MCF 10A (cell line): ENCODE measurements at places on chromosomes 11 and 22. TPM values are rescaled to one million over a fixed set of nuclear protein-coding genes. Genes with fewer than 3 reads are reported as not detected.

- peak overlapping the region; percentile 79 for H3K27ac ChIP-seq
- H3K36me3 ChIP-seq = peaks cover 33% of the 10 kb centered on the region
- H3K4me1 ChIP-seq = peaks cover 32% of the 10 kb centered on the region
- H3K4me3 ChIP-seq = peak overlapping the region; percentile 92
Measured at GRCh38 chr22:20080776-20081654, 974 bp downstream of the DGCR8 start.

GRCh38 chr22:17368554-17369438, 464 bp upstream of the CECR2 start:
- no peak overlapping the region for H3K27ac ChIP-seq
- H3K36me3 ChIP-seq = no peaks in the 10 kb centered on the region
- no peak overlapping the region for H3K4me3 ChIP-seq
- DNase-seq = no peak
- H3K4me1 ChIP-seq = peaks cover 5% of the 10 kb centered on the region

DNA sequence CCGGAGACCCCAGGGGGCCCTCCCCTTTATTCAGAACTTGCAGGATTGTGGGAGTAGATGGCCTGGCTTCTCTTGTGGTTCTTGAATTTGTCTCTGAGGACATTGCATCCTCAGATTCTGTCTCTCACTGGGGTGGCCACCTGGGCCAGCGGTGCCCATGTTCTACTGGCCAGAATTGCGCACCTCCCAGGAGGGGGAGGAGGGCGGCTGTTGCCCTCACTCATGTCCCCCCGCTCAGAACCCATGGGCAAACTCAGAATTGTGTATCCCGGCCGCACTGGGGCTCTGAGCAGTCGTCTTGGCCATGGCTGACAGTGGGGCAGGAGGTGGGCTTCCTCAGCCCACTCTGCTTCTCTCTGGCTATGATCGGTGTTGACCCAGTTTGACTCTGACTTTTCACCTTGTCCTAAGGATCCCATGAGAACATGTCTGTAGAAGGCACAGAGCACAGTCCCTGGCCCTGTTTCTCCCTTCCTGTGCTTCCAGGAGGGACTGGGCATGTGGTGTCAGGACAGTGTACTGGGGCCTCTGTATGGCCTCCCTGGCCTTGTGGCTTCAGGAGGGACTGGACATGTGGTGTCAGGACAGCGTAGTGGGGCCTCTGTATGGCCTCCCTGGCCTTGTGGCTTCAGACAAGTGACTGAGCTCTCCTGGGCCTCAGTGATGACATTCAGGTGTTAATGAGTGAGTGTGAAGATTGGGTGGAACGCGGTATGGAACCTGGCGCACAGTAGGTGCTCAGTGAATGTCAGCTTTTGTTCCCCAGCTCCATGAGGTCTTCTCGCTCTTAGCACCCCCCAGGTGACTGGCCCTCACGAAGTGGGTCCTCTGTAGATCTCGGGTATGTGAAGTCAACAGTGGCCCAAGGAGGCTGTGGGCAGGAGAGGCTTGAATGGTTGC, 99.3 kb downstream of the TBC1D22A start:
- H3K4me1 ChIP-seq = peaks cover 10% of the 10 kb centered on the region
- H3K4me3 ChIP-seq = no peak overlapping the region
- H3K27ac ChIP-seq = no peak overlapping the region
- no peaks in the 10 kb centered on the region for H3K27me3 ChIP-seq
- no peak for DNase-seq

DNA sequence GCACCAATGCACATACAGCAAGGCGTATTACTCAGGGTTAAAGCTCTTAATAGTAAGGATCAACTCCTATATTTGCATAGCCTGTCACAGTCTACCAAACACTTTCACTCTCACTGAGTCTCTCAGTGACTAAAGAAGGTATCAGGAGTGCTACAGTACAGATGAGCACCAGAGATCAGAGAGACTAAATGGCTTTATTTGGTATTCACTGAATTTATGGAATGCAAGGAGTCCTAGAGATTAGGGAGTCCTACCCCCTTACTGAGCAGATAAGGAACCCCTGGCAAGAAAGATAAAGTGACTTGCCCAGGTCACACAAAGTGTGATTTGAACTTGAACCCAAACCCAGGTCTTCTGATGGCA, 396.4 kb upstream of the CCDC90B start:
- H3K27ac ChIP-seq = no peak overlapping the region
- H3K27me3 ChIP-seq = peaks cover 88% of the 10 kb centered on the region
- no peaks in the 10 kb centered on the region for H3K4me1 ChIP-seq
- no peaks in the 10 kb centered on the region for H3K36me3 ChIP-seq

GRCh38 chr22:48125416-48125815, 1363.0 kb downstream of the TBC1D22A start:
- no peak for DNase-seq
- no peak overlapping the region for H3K27ac ChIP-seq
- H3K36me3 ChIP-seq = no peaks in the 10 kb centered on the region
- no peaks in the 10 kb centered on the region for H3K27me3 ChIP-seq

DNA sequence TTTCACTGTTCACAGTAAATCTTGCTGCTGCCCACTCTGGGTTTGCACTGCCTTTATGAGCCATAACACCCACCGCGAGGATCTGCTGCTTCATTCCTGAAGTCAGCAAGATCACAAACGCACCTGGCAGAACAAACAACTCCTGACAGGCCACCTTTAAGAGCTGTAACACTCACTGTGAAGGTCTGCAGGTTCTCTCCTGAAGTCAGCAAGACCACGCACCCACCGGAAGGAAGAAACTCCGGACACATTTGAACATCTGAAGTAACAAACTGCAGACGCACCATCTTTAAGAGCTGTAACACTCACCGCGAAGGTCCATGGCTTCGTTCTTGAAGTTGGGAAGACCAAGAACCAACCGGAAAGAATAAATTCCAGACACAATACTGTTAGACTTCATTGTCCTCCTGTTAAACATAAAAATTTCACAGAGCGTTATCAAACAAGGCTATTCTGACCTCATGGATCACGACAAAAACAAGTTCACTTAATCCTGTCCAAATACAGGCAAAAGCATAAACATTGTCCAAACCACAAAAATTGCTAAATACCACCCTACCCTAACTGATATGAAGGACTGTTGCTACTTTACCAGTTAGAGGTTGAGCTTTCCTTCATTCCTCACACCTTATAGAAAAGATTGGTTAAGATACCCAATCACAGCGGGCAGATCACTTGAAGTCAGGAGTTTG, 3.0 kb upstream of the CCDC117 start:
- H3K27me3 ChIP-seq = no peaks in the 10 kb centered on the region
- peaks cover 21% of the 10 kb centered on the region for H3K36me3 ChIP-seq
- DNase-seq = no peak
- H3K4me1 ChIP-seq = peaks cover 7% of the 10 kb centered on the region
- no peak overlapping the region for H3K4me3 ChIP-seq
- H3K27ac ChIP-seq = no peak overlapping the region

DNA sequence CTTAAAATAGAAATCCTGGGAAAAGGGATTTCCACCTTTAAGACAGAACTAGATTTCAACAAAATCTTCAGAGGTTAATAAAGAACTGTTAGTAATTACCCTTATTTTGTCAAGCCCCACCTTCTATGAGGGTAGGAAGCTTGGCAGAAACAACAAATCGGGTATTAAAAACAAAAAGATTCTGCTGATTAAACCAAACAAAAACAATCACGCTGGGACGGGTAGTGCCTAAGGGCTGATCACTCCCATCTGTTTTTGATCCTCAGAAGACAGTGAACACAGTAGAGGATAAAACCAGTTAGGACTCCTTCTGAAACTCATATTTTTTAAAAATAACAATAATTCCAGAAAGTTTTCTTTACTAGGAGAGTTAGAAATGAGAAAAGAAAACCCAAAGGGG, 441.3 kb upstream of the API5 start:
- no peak overlapping the region for H3K4me3 ChIP-seq
- no peak overlapping the region for H3K27ac ChIP-seq
- no peaks in the 10 kb centered on the region for H3K27me3 ChIP-seq
- H3K4me1 ChIP-seq = peaks cover 5% of the 10 kb centered on the region

DNA sequence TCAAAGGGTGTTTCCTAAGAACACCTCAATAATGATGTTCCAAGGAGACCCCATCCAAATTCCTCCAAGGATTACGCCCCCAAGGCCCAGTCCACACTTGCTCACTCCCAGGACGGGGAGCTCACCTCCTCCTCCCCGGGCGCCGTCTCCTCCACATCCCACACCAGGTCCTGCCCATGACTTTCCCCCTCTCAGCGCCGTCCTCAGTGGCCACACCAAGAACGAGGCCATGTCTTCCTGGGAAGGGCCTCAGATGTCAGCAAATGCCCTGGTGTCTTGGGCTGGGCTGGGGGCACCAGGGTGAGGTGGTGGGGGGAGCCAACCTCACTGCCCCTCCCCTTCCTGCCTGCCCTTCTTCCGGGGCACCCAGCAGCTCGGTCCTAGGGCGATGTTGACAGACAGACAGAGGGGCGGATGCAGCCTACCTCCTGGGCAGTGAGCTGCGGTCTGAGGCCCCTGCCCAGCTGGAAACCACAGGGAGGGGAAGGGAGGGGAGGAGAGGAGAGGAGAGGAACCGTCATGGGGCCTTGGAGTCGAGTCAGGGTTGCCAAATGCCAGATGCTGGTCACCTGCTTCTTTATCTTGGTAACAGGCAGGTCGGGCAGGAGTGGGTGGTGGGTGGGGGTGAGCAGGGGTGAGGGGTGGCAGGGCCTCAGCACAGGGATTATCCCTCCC, at the start of the genes C11orf21 and TSPAN32:
TSS of gene C11orf21 (minus strand) at position 288 of the 675 bp plus-strand sequence. CDS start at position 178, 110 bp downstream.
TSS of gene TSPAN32 (plus strand) at position 383 of the 675 bp plus-strand sequence. CDS start at position 520, 137 bp downstream.
- peaks cover 7% of the 10 kb centered on the region for H3K4me1 ChIP-seq
- H3K27me3 ChIP-seq = no peaks in the 10 kb centered on the region
- H3K4me3 ChIP-seq = no peak within 1 kb of the TSS

Gene BARX2
- not detected in 2 replicates for total RNA-seq

DNA sequence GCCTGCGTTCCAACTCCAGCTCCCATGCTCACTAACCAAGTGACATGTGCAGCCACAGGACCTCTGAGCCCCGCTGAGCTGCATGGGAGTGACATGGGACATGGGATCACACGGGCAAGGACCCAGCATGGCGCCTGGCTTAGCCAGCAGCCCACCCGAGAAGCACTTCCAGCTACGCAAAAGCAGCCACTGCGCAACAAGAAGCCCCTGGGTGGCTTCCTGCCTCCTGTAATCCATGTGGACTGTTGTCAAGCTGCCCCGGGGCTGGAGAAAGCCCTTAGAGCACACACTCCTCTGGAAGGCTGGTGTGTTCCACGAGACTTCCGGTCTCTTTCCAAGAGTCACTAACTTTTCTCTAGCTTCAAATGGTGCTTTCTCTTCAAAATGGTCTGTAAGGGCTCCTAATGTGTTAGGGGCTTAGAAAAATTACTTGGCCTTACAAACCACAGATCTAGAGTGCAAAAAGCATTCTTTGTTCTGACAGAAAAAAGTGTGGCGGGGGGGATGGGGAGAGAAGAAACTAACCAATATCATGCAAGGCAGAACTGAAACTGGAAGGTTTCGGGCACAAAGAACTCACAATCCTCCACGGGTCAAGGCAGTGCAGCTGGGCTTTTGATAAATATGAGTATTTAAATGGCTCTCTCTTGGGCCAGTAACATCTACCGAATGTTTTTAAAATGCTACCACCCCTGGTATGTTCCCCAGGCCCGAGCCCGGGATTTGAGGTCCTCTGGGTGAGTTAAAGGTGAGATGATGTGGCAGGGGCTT, 5.5 kb downstream of the C11orf24 start:
- peaks cover 30% of the 10 kb centered on the region for H3K36me3 ChIP-seq
- H3K27me3 ChIP-seq = no peaks in the 10 kb centered on the region
- no peak overlapping the region for H3K27ac ChIP-seq

DNA sequence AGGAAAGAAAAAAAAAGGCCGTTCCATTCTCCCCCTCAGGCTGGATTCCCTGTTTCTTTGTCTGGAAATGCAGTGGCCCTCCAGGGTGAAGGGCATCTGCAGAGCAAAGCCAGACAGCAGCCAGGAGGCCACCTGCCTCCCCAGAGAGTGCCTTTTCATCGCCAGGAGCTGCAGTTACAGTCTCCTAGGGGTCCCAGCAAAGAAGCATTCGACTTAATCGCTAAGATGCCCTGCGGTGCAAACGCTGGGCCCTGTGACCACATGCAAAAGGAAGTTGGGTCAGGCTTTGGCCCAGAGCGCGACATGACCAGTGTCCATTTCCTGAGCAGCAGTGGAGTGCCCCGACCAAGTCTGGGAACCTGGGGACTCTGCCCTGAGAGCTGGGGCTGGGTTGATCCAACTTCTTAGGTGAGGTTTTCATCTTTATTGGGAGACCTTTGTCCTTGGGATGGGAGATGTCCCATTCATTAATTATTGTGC, 304.6 kb downstream of the OPCML start:
- no peak overlapping the region for H3K27ac ChIP-seq
- H3K36me3 ChIP-seq = no peaks in the 10 kb centered on the region
- no peaks in the 10 kb centered on the region for H3K27me3 ChIP-seq

Gene LIF
- 9.5 and 19.3 TPM in 2 replicates for total RNA-seq

DNA sequence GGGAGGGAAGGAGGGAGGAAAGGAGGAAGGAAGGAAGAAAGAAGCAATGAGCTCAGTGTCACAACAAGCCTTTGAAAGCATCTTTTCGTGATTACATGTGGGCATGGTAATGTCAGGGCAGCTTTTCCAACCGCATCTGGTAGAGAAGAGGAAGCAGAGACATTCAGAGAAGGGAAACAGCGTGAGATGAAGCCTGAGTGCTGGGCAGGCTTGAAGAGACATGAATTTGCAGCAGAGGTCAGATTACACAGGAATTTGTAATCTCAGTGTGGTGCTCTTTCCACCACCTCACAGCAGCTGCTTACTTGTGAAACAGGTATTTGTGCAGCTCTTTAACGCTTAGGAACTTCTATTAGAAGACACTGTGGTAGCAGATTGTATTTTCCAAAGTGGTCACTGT, 289.5 kb upstream of the C11orf87 start:
- DNase-seq = no peak
- H3K36me3 ChIP-seq = no peaks in the 10 kb centered on the region
- peaks cover 5% of the 10 kb centered on the region for H3K4me1 ChIP-seq
- H3K27ac ChIP-seq = no peak overlapping the region

DNA sequence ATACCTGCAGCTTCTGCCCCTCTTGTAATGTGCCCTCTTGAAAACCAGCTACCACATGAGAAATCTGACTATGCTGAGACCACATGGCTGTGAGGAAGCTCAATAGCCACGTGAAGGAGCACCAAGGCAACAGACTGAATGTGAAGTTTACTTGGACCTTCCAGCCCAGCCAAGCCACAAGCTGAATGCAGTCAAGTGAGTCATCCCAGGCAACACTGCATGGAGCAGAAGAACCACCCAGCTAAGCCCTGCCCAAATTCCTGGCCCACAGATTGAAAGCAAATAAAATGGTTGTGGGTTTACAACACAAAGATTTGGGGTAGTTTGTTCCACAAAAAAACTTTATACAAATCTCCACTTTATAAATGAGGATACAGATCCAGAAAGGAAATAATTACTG, 114.5 kb downstream of the TIMP3 start:
- DNase-seq = peak; percentile 23
- peaks cover 6% of the 10 kb centered on the region for H3K36me3 ChIP-seq
- no peak overlapping the region for H3K4me3 ChIP-seq
- no peak overlapping the region for H3K27ac ChIP-seq

Gene C11orf87
- not detected in 2 replicates for total RNA-seq

Gene AQP11
- total RNA-seq = 0.27 TPM in 1 of 2 replicates, not detected in the other

GRCh38 chr22:38412435-38413084, 42.4 kb downstream of the KCNJ4 start:
- no peak overlapping the region for H3K4me3 ChIP-seq
- H3K36me3 ChIP-seq = no peaks in the 10 kb centered on the region
- no peak overlapping the region for H3K27ac ChIP-seq
- H3K27me3 ChIP-seq = no peaks in the 10 kb centered on the region
